Stimulated activated CD4-positive, alpha-beta T cell treated with anti-CD3 and anti-CD28 coated beads, Interleukin-2, amount 100 ng/mL, for 4 hours (primary cell): ENCODE measurements at places on chromosomes 4 and X.

DNA sequence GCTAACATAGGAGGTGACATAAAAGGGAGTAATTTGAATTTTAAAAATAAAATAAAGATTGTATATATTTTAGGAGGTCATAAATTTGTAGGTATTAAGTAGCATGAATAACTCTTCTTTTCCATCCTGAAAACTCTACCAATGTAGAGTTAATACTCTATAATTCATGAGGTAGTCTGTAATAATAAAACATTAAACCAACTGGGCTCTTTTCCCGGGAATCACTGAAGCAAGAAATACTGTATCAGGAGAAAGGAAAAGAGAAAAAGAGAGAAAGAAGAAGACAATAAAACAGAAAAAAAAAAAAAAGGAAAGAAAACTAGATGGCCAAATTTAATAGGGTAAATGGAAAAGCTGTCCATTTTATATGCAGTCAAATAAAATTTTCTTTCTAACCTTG, 984.4 kb downstream of the CCSER1 start:
- DNase-seq = no peak

DNA sequence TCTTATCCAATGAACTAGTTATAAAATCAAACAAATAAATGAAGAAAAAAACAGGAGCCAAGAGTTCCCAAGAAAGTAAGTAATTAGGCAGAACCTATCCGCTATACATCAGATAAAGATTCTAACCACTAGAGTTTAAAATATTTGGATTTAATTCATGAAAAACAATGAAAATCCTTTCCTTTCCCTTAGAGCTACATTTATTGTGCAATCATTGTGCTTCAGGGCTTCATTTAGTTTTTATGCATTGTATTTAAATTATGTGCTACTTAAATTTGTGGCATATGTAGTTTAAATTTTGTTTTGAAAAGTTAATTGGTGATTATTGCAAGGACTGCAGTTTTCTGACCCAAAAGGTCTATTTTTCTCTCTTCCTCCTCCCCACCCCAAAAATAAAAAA, 17.9 kb downstream of the GNRHR start:
- no peak for DNase-seq

GRCh38 chrX:47482065-47482511, 934 bp downstream of the ZNF41 start:
- no peak for DNase-seq

- no peak for DNase-seq
These were observed 641.1 kb downstream of the RAPGEF2 start for GRCh38 chr4:159743971-159744370.

GRCh38 chrX:77918568-77918967, 8.1 kb downstream of the ATP7A start:
- no peak for DNase-seq

DNA sequence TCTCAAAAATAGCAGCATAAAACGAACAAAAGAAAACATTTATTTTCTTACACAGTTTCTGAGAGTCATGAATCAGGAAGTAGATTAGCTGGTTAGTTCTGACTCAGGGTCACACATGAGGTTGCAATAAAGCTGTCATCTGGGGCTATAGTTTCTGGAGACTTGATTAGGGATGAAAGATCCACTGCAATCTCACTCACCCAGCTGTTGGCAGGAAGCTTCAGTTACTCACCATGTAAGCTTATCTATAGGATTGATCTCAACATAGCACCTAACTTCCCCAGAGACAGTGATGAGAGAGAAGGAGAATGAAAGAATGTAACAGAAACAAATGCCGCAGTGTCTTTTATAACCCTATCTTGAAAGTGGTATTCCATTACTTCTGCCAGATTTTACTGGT, 435.5 kb downstream of the GABRG1 start:
- DNase-seq = no peak

GRCh38 chr4:26510334-26510964, 20.2 kb upstream of the CCKAR start:
- DNase-seq = no peak
